ENCODE measurements at places on chromosomes 1 and 21.

DNA sequence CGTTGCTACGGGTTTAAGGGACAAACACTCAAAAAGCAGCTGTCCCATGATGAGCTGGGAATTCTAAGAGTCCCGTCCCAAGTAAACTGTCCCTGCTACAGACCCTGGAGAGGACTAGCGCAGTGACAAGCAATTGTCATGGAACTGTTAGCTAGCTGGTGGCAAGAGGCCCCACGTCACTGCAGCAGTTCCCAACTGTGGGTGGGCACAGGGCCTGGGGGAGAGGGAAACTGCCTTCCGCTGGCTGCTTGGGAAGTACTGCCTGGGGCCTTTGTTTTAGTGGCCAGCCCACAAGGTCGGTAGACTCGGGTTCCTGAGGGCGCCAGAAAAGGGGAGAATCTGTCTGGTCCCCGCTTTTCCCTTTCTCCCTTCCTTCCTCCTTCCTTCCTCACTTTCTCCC lies 97.4 kb downstream of the LACTBL1 start:
- DNase-seq = no peak

DNA sequence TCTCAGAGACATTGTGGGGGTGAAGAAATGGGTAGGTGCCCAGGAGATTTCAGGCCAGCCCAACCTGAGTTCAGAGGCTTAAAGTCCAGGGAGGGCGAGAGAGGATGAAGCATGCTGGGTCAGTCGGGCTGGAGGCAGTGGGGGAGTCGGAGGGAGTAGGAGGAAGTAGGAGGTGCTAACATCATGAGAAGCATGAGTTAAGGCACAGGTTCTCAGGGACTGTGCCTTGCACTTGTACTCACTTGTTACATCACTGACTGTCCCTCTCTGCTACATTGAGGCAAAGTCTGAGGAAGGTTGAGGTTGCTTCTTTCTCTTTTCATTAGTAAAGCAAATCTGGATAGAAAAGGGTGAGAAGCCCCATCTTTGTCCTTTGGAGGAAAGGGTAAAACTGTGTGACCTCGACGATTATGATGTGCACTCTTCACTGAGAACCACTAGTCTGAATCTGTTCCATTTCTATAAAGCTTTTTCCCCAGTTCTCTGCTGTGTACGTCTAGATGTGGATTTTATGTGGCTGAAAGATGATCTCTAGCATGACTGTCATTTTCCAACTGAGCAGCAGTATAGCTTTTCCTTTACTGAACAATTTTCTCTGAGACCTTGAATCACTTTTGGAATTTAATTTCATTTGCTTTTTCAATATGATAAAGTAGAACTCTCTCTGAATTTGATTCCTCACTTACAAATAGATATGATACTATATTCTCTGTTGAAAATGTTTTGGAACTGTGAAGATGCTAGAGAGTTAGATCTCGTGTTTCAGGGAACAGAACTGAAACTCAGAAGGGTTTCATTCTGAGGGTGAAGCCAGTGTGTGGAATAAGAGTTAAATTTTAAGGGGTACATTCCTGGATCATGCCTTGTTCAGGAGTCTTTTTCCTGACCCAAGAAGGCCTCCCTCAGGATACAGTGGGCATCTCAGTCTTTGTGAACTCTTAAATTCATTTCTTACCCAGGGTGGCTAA lies 94.6 kb downstream of the FGGY start:
- DNase-seq = no peak

DNA sequence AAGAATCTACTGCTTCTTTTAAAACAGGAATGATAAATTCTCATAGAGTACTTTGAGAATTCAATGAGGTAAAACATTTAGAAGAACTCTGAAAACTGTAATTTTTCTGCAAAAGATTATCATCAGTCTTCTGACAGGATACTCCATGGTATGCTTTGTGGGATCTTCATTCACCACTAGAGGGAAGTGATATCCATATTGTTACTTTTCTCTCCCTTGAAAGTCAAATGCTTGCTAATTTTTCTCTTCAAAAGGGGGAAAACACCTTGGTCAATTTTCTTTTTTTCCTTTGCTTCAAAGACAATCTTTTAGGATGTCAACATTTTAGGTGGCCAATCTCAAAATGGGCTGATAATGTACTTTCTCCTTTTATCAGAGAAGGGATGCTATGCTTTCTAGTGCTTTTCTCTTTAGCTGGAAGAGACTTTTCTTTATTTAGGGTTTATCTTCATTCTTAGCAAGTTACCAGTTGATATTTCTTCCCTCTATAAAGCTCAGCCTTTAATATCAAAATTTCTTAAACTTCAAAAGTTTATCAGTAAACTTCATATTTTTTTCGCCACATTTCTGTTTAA lies 95.5 kb downstream of the NEGR1 start:
- DNase-seq = no peak

DNA sequence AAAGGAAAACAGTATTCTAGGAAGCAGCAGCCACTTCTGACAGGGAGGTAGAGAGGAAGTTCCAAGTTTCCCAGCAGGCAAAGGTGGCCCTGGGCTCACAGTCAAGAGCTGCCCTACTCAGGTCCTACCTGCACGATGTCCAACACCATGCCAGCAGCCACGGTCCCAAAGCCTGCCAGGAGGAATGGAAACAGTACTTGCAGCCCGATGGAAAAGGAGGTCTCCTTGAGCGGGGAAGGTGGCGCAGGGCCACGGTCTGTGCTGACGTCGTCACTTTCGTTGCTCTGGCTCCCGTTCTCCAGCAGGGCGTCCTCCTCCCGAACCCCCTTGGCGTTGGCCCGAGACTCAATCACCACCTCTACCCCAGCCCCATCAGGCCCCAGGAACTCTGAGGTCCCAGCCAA lies 3.1 kb downstream of the SLC41A1 start:
- no peak for DNase-seq

DNA sequence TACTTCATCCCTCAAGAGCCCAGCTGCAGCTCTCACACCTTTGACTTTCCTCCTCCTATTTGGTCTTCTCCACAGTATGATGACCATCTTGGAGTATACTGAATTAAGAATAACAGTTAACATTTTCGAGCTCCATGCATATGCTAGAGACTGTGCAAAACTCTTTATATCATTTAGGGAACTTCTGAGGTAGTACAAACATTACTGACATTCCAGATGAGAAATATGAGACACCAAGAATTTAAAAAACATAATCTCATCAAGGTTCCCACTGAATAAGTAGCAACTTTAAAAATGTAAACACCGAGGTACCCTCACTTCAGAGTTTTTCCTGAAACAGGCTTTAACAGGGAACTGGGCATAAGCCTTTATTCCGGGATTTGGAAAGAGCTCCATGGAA lies 22.7 kb downstream of the FMO3 start:
- DNase-seq = no peak

- no peak for DNase-seq
These were observed 478.0 kb downstream of the CAMTA1 start for GRCh38 chr1:7263021-7263960.

DNA sequence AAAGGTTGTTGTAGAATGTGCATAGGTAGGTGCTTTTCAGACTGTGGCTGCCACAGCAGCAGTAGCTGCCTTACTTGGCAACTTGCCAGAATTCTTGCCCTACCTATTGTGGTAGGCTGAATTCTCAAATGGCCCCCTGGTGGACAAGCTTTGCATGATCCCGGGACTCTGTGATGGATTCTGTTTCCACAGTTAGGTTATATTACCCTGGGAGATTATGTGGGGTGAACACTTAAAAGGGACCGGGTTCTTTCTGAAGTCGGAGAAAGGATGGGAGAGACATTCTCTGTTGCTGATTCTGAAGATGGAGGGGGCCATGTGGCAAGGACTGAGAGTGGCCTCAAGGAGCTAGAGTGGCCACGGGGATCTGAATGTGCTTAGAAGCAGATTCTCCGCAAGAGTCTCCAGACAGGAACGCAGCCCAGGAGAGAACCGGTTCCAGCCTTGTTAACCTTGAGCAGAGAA lies 32.1 kb upstream of the KCNE1 start:
- peak; percentile 62 for DNase-seq
